ENCODE measurements at places on chromosomes 3 and 15.

- peak; percentile 47 for DNase-seq
Measured at GRCh38 chr3:108780235-108780634, 23.0 kb upstream of the RETNLB start.

DNA sequence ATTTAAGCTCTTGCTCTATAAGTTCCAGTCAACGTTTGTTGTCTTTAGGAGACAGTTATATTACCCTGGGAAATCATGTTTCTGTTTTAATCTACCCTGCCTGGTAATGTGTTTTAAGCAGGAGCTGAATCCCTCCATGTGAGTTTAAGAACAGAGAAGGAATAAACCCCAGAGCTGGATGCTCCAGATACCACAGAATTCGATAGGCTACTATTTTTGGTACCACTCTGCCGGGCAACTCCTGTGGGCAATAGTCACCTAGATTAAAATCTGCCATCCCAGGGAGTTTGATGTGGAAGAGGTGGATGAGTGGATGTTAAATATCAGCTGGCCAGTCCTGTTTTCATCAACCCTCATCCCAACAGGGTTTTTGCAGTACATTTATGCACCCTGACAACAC lies 20.4 kb downstream of the NUDT16 start:
- no peak for DNase-seq

DNA sequence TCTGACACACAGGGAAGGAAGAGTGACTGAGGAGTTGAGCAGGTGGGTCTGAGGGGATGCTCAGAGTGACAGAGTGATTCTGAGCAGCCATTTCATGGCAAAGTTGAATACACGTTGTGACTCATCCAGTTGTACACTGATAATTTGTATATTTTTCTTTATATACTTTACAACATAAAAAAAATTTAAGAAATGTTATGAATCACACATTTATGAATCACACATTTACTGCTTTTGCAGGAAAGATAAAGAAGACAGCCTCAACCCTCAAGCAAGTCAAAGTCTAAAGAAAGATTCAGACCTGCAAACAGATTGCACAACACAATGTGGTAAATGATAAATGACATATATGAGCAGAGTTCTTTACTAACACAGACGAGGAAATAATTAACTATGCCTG lies 21.0 kb upstream of the CHMP2B start:
- DNase-seq: no peak

DNA sequence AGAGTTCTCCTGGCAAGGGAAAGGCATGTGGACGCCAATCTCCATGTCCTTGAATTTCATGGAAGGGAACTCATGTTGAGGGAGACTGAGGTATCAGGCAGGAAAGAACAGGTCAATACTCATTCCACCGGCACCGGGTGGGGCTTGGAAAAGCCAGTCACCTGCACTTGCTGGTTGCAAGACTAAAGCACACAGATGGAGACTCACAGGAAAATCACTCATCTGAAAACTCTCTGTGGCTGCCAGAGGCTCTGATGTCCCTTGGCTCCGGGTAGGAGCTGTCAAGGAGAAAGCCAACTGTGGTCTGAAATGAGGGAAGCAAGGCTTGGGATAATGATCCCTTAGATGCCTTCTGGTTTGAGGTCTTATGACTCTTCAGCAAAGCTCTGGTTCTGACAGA lies 8.7 kb upstream of the CGNL1 start:
- no peak for DNase-seq

- DNase-seq: peak; percentile 75
Measured at GRCh38 chr3:32177702-32178198, 60.7 kb upstream of the CMTM8 start.
